ENCODE measurements at places on chromosomes 12 and 14.
A peak's percentile ranks its signal among the peaks of the same experiment; 100 is the strongest.

GRCh38 chr12:53096759-53097158 lies 708 bp upstream of the IGFBP6 start:
- no peak for DNase-seq

- DNase-seq, result peak; percentile 7
These were observed 666.6 kb downstream of the NRXN3 start for GRCh38 chr14:78836777-78837176.

GRCh38 chr14:65846196-65846868 lies 433.8 kb downstream of the FUT8 start:
- no peak for DNase-seq

- DNase-seq, result peak; percentile 11
These were observed 279.3 kb upstream of the DDHD1 start for GRCh38 chr14:53432378-53432802.

- no peak for DNase-seq
These were observed 39.5 kb downstream of the SCARB1 start for GRCh38 chr12:124824195-124824594.

DNA sequence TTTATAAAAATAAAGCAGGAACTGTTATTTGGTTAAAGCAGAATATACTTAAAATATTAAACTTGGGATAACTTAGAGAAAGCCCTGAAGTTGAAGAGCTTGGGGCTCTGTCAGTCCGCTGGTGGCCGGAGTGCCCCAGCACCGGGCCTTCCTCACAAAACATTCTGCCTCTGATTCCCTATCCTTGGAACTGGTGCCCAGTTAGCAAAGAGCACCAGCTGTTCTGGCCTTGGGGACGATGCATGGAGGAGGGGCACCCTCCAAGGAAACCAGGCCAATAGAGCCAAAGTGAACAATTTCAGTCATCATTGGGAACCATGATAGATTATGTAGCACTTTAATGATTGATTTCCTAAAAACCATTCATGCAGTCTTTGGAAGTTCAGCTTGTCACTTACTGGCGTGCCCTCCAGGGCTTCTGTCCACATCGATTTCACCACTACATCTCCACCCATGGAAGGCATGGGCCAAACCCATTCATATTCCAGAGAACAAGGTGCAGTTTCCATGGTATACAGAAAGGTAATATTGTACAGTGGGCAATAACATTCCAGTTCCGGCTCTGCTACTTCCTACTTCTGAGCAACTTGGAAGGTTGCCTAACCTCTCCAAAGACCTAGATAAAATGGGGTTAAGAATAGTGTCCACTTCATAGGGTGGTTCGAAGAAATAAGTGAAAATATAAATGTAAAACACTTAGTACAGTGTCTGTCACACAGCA lies 145.9 kb downstream of the ETV6 start:
- no peak for DNase-seq

GRCh38 chr12:10358131-10358530 lies 31.7 kb downstream of the KLRK1 start:
- DNase-seq, result no peak

- no peak for DNase-seq
These were observed 121.0 kb downstream of the NCOR2 start for GRCh38 chr12:124446364-124446763.

GRCh38 chr12:7219599-7220243 lies 30.2 kb downstream of the PEX5 start:
- DNase-seq, result peak; percentile 11

DNA sequence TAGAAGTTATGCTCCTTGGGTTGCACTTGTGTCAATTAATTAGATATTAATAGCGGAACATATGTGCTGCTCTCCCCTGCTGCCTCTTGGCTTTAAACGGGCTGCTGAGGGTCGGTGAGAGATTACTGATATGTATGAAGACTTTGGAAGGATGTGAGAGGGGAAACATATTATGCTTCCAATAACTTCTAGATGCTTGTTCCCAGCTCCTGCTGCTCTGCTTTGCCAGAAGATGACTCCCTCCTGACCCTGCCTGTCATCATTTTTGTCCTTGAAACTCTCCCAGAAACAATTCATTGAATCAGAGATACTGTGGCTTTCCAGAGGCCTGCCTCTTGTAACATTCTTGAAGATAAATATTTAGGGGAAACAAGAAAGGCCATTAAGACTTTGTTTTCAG lies 300.1 kb upstream of the STXBP6 start:
- no peak for DNase-seq

Measured in H54 (cell line).